CD4-positive, alpha-beta T cell treated with Interleukin-6 at 100 ng/mL for 8 hours (primary cell): ENCODE measurements at places on chromosomes 13 and 19.

DNA sequence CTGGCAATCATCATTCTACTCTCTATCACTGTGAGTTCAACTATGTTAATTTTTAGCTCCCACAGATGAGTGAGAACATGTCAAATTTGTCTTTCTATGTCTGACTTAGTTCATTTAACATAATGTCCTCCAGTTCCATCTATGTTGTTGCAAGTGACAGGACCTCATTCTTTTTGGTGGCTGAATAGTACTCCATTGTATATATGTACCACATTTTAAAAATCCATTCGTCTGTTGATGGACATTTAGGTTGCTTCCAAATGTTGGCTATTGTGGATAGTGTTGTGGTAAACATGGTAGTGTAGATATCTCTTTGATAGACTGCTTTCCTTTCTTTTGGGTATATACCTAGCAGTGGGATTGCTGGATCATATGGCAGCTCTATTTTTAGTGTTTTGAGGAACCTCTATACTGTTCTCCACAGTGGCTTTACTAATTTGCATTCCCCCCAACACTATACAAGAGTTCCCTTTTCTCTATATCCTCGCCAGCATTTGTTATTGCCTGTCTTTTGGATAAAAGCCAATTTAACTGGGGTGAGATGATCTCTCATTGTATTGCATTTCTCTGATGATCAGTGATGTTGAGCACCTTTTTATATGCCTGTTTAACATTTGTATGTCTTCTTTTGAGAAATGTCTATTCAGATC is 124.1 kb downstream of the PCCA start:
- no peak for DNase-seq

- DNase-seq = no peak
These were observed 1317.9 kb upstream of the SPRY2 start for GRCh38 chr13:81658598-81659370.

- DNase-seq = no peak
These were observed 14.5 kb upstream of the SPC24 start for GRCh38 chr19:11169896-11170678.

GRCh38 chr19:39515551-39516191 is 732 bp downstream of the SELENOV start:
- DNase-seq = no peak

DNA sequence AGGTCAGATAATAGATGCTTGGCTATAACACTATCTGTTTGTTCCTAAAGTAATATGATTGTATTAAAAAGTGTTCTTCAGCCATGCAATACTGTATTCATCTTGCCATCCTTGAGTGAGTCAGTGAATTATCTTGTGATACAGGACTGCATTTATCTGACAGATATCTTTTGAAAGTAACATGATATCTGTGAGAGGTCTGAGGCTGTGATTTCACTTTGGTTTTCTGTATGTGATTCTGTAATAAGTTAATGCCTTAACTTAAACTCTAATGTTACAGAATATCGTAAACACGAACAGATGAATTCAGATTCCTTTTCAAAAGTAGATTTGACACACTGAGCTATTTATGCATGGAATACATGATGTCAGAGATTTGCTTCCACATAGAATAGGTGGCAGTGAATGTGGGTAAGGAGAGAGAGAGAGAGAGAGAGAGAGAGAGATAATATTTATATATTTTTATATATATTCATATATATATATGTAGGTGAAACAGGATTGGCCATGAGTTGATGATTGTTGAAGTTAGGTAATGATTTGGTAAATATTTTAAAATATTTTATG is 97.9 kb upstream of the RNF113B start:
- DNase-seq = no peak

DNA sequence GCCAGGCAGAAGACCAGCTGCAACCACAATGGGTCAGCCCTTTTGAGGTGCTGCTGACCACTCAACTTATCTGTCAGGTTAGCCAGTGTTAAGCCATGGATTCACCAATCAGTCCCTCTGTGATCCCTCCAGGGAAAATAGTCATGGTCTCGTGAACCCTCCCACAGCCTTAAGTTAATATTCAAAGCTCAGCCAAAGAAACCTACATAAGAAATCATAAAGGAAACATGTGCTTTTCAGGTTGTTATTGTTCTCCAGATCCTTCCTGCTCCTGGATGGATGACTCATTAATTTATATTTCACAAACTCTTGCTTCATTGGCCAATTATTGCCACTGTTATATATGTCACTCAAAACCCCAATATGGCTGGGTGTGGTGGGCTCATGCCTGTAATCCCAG is 161.9 kb downstream of the B3GLCT start:
- DNase-seq = no peak

GRCh38 chr19:50330365-50331078 is 1.3 kb upstream of the KCNC3 start:
- peak; percentile 66 for DNase-seq

- DNase-seq = no peak
These were observed 531.7 kb upstream of the ARGLU1 start for GRCh38 chr13:107099661-107100060.

GRCh38 chr13:59274958-59275727 is 888.6 kb downstream of the DIAPH3 start:
- no peak for DNase-seq

DNA sequence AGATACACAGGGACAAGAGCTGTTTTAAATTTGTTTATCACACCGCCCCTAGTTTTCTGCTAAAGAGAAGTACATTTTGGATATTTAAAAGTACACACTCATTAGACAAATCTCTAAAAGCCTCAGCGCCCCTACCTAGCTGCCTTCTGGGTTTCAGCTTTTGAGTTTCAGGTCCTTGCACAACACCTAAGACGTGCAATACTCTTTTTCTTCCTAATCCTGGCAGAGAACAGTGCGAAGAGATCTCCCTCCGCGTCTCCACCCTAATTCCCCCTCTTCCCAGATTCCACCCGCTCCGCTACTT is 421 bp upstream of the KLF5 start:
- DNase-seq = no peak

GRCh38 chr13:65468628-65469027 is 1761.5 kb downstream of the PCDH9 start:
- no peak for DNase-seq

DNA sequence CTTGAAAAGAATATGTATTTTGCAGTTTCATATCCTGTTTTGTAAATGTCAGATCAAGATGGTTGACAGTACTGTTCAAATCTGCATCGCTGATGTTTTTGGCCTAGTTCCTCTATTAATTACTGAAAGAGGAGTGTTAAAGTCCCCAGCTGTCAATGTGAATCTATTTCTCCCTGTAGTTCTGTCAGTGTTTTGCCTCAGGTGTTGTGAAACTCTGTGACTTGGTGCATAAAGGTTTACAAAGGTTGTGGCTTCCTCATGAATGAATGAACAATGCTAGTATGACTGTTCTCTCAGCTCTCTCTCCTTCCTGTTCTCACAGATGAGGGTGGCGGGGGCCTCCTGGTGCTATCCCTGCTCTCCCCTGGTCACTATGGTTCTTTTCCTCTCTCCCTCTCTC is 142.4 kb downstream of the MYCBP2 start:
- DNase-seq = no peak

- DNase-seq = peak; percentile 26
These were observed 120.8 kb upstream of the ZNF507 start for GRCh38 chr19:32224371-32225244.

GRCh38 chr13:44342741-44343140 is 30.9 kb upstream of the SERP2 start:
- DNase-seq = no peak

DNA sequence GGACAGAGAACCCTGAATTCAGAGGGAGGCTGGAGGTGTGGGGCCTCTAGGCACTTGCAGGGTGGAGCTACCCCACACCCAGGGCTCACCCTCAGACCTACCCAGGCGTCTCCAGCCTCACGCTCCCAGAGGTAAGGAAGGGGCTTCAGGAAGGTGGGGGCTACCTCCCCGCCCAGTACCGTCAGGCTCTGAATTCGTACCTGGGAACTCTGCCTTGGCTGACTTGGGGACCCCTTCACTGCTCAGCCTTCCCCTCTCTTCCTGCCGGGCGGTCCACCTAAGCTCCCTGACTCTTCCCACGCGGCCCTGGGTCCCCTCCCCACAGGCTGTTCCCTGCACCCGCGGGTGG is 28.5 kb upstream of the PARP4 start:
- no peak for DNase-seq

- DNase-seq = no peak
These were observed 69.5 kb upstream of the MCF2L start for GRCh38 chr13:112899281-112900225.

- DNase-seq = no peak
These were observed 242.7 kb downstream of the DCLK1 start for GRCh38 chr13:35888457-35888883.

GRCh38 chr13:35597451-35597850 is 121.0 kb upstream of the MAB21L1 start:
- no peak for DNase-seq

- peak; percentile 40 for DNase-seq
These were observed 133.9 kb downstream of the DCT start for GRCh38 chr13:94345374-94346195.

- DNase-seq = peak; percentile 48
These were observed 21.1 kb downstream of the PRR36 start for GRCh38 chr19:7852851-7853769.

GRCh38 chr13:53241891-53242348 is 213.3 kb downstream of the OLFM4 start:
- DNase-seq = no peak

GRCh38 chr13:43611281-43612273 is 175.2 kb downstream of the ENOX1 start:
- no peak for DNase-seq

DNA sequence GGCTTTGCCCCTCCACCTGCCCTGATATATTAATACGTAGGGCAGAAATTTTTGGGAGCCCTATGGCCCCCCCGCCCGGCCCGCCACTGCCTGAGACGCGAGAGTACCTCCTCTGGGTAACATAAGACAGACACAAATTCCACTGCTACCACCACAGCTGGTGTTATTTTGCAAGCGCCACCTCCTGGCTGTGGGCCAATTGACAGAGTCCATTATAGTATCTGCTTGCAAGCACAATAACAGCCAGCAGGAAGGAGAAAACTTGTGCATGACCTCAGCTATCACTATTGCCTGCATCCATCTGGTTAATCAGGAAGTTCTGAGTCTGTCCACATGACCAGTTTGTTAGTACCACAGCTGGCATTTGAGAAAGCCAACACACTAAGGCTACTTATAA is 25.3 kb upstream of the OR10H2 start:
- DNase-seq = no peak

GRCh38 chr19:55373306-55373992 is 3.2 kb upstream of the TMEM190 start:
- no peak for DNase-seq

GRCh38 chr13:28047757-28048388 is 52.5 kb downstream of the FLT3 start:
- DNase-seq = no peak
